Foreskin fibroblast (primary cell): ENCODE measurements at places on chromosomes 6 and 20.
A peak's percentile ranks its signal among the peaks of the same experiment; 100 is the strongest.

DNA sequence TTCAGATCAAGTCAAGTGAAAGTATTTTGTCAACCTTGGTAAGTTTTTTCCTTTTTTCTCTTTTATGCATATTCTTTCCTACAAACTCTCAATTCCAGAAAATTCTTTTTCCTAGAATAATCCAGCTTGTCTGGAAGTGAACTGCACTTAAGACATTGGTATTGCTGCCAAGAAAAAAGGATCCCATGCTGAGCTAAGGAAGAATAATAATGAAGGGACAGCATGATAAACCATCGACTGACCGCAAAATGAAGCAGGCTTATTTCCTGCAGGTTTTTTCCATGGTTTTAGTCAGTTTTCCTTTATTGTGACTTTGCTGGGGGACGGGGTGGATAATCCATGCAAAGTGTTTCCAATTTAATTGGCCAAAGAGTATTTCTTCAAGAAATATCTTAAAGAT lies 857.6 kb upstream of the SLC35B3 start:
- DNase-seq = peak; percentile 17

- DNase-seq = no peak
Measured at GRCh38 chr6:86203044-86203443, 560.4 kb upstream of the SYNCRIP start.

DNA sequence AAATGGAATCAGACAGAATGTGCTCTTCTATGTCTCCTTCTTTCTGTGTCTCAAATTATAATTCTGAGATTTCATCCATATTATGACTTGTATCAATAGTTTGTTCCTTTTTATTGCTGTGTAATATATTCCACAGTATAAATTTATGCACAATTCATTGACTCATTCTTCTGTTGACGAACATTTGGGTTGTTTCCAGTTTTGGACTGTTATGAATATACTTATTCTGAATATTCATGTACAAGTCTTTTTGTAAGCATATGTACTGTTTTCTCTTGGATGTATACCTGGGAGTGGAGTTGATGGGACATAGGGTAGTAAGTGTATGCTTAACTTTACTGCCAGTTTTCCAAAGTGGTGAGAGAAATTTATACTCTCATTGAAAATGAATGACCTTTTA lies 28.1 kb upstream of the TRAF3IP2 start:
- no peak for DNase-seq

DNA sequence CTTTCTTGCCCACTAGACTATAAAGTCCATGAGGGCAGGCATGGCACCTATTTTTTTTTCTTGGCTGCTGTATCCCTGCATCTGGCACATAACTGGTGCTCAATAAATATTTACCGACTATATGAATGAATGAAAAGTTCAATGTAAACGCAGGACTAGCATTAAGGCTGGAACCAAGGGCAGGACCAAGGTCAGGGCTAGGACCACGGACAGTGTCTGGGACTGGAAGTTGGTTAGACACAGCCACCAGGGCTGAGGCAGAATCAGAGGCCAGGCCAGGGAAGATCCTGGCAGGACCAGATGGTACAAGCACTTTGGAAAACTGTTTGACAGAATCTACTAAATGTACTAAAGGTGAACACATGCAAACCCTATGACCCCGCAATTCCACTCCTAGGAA lies 3.7 kb downstream of the TNXB start:
- peak; percentile 71 for DNase-seq

GRCh38 chr20:57566399-57566798 lies 5.5 kb downstream of the PCK1 start:
- no peak for DNase-seq

DNA sequence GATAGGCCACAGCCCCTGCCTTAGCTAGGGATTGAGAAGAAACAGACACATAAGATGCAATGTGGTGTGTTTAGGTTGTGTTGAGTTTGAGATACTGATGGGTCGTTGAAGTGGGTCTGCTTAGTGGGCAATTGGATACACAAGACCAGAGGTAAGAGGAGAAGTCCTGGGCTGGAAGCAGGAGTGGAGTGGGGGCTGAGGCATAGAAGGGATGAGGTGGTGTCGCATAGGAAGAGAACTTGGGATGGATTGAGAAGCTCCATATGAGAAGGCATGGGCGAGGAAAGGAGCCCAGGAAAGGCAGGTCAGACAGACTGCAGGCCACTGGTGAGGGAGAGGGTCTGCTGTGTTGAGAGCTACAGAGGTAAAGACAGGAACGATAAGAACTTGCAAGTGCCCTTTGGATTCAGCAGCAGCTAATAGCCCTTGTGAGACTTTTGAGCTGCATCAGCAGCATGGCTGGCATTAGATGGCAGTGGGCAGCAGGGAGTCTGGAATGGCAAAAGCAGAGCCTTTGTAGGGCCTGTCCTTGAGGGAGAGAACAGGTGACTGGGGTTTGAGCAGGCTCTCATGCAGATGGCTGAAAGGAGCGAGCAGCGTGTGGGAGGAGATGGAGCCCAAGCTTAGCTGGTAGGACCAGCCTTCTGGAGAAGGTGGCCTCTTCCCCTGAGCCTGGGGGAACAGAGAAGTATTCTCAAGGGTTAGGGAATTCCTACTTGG lies 33.2 kb downstream of the PLCG1 start:
- no peak for DNase-seq

DNA sequence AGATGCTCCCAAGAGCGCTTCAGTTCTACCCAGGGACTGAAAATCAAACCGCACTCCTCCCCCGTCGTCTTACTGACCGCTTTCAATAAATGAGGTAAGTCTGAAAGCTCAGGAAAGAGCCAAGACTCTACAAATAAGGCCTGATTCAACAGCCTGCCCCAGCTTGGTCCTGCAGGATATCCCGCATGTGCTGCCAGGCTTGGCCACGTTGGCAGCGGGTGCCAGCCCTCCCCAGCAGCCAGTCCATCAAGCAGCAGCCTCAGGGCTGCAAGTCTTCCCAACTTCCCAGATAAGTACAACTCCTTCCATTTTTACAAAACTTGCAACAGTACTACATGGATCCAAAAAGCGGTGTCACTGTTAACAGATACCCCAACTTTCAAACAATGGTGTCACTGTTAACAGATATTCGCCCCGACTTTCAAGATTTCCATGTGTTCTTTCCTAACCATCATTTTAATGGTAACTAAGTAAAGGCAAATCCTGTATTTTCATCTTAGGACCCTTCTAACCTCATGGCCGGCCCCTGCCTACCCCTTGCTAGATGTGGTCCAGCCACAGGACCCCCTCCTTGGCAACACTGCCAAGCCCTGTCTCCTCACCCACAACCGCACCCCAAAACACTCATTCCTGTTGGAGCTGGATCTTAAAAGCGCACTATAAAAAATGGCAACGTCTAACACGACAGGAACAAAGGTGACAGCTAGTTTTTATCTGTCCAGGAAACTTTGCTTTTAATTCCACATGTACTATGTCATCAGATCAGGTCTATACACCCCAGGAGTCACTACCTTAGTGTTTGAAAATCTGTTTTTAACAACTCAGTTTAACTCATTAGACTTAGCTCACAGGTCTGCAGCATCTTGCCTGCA lies 28.0 kb downstream of the DIDO1 start:
- no peak for DNase-seq

- no peak for DNase-seq
Measured at GRCh38 chr20:57749131-57749690, 39.4 kb upstream of the PMEPA1 start.

DNA sequence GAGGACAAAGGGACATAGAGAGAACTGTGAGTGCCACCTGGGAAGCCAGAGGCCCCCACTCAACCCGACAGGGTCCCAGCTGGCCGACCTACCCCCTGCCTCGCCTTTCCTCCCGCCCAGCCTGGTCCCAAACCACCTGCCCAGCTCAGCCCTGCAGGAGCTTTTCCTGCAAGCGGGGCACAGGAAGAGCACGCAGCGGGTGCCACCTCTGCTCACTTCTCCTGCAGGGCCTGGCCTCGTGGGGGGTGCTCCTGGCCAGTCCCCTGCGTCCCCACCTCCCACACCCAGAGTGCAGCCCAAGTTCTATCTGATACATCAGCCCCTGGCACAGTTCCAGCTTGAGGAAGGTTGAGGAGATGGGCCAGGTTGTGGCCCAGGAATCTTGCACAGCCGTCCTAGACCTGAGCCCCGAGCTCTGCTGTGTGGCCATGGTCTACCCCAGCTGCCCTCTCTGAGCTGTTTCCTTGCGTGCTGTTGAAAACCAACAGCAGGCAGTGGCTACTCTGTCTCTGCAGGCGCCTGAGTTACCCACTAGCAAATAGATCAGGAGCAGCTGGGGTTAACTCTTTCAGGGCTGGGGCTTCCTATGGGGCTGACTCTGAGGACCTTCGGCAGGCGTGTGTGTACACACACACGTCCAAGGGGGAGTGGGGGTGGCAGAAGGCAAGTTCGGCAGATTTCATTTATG lies 1.7 kb downstream of the NECAB3 start:
- DNase-seq = no peak

DNA sequence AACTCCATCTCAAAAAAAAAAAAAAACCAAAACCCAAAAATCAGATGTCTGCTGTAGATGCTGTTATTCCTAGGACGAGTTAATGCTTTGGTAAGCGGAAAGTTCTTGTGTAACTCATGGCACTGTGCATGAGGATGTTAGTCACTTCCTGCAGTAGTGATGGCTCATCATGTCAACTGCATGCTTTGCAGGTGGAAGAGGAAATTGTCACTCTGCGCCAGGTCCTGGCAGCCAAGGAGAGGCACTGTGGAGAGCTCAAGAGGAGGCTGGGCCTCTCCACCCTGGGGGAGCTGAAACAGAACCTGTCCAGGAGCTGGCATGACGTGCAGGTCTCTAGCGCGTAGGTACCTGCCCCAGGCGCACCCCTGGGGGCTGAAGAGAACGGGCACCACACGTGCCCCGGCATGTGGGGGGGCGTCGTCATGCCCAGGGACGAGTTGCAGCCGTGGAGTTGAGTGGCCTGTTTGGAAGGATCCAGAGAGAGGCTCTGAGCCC lies 8.5 kb downstream of the TPD52L2 start:
- peak; percentile 78 for DNase-seq

DNA sequence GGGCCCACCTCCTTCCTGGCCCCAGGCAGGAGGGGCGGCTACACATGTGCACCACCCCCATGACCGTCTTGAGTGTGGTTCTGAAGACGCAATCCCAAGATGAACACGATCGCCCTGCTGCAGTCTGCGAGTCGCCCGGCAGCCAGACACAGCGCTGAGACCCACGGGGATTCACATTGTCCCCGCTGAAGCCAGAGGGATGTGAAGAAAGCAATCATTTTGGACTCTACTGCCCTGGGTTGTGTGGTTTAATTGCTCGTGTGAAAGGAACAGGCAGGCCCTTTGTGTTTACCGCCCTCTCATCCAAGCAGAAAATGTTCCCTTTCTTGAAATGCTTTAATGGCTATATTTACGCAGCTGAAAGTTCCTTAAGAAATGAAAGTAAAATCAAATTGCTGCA lies 279.5 kb downstream of the TAF4 start:
- DNase-seq = no peak

DNA sequence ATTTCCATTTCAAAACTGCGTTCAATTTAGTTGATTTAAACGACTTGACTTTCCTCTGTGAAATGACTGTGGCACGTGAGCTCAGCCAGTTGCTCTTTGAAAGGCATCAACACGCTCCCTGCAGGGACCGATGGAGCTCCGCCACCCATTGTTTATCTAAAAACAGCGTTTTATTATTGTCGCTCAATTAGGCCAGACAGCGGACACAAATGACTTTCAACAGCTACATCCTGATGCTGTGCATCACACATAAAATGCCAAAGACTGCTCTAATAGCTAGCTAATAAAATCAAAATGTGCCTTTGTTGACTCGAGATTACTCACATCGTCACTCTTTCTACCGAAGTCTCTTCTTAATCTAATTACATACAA lies 332.5 kb downstream of the CD83 start:
- DNase-seq = no peak

DNA sequence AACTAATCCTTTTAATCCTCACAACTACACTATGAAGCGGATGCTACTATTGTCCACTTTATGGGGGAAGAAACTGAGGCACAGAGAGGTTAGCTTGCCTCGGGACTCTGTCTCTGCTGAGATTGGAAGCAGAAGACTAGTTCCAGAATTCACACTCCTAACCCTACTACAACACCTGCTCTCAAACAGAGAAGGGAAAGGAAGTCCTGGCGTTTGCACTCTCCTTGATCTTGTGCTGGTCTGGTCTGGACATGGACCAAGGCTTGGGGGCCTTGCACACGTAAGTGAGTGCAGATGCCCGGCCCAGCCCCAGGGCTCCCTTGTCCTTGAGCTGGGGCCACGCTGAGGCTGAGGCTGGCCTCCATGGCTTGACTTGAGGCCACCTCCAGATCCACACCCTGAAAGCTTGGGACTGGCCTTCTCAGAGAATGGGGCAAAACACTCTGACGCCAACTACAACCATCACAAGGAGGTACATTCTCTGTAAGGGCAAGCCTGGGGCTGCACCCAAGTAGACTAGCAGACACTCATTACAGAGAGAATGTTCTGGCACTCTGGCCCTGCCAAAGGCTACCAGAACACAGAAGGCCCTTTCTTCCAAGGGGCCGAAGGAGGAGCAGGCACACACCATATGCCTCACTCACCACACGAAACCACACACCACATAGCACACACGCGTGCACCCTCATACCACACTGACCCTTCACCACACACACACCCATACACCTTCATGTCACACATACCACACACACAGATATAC lies 33.3 kb upstream of the EZR start:
- DNase-seq = no peak

GRCh38 chr6:54879188-54879985 lies 32.8 kb downstream of the FAM83B start:
- DNase-seq = no peak

- no peak for DNase-seq
Measured at GRCh38 chr6:70040766-70041165, 174.4 kb downstream of the COL19A1 start.

- DNase-seq = no peak
Measured at GRCh38 chr6:20835315-20836010, 301.2 kb downstream of the CDKAL1 start.

DNA sequence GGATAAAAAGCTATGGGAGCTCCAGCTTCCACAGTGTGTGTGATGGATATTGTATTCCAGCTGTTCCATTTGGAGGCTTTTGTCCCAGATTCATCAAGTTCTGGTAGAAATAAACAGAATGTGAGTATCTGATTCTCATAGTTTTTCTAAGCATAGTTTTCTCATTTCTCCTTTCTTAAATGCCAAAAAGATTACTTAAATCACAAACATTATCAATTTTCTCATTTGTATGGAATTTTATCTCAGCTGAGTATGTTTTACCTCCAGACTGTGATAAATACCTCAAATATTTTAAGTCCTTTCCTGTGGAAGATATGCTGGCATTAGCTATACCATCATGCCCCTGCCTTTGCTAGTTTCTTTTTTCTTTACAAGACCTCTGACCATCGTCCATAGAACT lies 767.3 kb downstream of the TFAP2A start:
- no peak for DNase-seq

- DNase-seq = peak; percentile 35
Measured at GRCh38 chr20:10432079-10432478, 1.9 kb downstream of the MKKS start.

- DNase-seq = no peak
Measured at GRCh38 chr6:56145616-56146015, 101.8 kb downstream of the COL21A1 start.

GRCh38 chr6:78768271-78768670 lies 99.1 kb upstream of the IRAK1BP1 start:
- DNase-seq = no peak

- DNase-seq = peak; percentile 86
Measured at GRCh38 chr6:28269492-28269891, 2.5 kb downstream of the ZSCAN26 start.

- peak; percentile 92 for DNase-seq
Measured at GRCh38 chr6:81890846-81891245, 138.4 kb upstream of the TENT5A start.

GRCh38 chr6:220721-221475 lies 71.4 kb upstream of the DUSP22 start:
- DNase-seq = peak; percentile 39

GRCh38 chr6:118260833-118261232 lies 287.3 kb upstream of the PLN start:
- no peak for DNase-seq

- DNase-seq = no peak
Measured at GRCh38 chr6:44868910-44869309, 459.2 kb upstream of the RUNX2 start.
